ENCODE measurements at places on chromosomes 2 and 18.

DNA sequence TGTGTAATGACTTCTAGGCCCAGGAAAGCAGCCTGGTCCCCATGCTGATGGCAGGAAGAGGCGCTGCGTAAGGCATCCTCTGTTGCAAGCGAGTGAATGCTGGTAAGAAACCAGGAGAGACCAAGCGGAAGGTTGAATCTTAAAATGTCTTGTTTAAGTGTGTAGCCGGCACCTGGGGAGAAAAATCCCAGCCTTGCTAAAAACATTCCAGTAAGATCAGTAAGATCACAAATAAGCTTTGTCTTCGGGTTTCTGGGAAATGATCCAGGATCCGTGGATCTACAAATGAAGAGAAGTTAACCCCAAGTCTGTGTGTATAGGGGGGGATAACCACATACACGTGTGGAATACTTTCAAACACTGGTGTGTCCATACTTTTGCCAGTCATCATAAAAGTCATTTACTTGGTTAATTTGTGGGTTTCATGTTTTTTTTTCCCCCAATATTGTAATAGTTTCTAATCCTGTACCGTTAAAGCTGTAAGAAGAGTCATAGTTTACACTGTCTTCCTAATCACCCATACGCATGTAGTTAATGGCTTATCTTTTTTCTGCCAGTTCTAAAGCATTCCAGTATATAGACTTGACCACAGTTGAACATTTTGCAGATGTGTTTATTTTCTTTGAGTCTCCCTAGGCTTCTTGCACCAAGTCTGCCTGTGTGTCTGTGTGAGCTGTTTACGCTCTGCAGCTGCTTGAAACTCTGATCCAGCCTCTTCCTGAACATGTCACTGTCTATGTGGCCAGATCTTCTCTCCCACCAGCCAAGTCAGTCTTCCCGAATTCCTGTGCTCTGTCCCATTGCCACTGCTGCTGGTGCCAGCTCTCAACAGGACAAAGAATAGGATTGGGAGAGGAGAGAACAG lies 135.9 kb upstream of the ARL4C start:
- DNase-seq, result no peak

GRCh38 chr2:201500534-201500933 lies 49.0 kb downstream of the STRADB start:
- no peak for DNase-seq

GRCh38 chr18:68509902-68510301 lies 205.0 kb downstream of the TMX3 start:
- DNase-seq, result no peak

GRCh38 chr2:16186661-16187481 lies 246.5 kb downstream of the MYCN start:
- no peak for DNase-seq
